Activated CD4-positive, alpha-beta T cell treated with anti-CD3 and anti-CD28 coated beads for 48 hours (primary cell): ENCODE measurements at places on chromosomes 12 and 14.

DNA sequence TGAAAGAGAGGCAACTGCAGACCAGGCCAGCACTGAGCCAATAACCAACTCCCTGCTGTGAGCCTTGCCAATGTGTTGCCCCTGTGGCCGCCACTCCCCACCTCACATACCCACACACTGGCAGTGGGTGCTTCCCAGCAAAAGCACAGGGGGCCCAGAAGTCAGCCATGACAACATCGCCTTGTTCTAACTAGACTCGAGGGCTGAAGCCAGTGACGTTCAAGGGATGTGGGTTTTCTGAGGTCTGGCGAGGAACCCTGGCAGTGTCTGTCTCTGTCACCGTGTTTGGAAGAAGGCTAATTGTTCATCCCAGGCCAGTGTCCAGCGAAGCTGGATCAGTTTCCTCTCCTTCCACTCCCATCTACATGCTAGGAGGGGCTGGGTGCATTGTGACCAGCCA is 311.8 kb upstream of the AMIGO2 start:
- peak; percentile 78 for DNase-seq

GRCh38 chr12:87575906-87576305 is 453.3 kb downstream of the C12orf50 start:
- no peak for DNase-seq

DNA sequence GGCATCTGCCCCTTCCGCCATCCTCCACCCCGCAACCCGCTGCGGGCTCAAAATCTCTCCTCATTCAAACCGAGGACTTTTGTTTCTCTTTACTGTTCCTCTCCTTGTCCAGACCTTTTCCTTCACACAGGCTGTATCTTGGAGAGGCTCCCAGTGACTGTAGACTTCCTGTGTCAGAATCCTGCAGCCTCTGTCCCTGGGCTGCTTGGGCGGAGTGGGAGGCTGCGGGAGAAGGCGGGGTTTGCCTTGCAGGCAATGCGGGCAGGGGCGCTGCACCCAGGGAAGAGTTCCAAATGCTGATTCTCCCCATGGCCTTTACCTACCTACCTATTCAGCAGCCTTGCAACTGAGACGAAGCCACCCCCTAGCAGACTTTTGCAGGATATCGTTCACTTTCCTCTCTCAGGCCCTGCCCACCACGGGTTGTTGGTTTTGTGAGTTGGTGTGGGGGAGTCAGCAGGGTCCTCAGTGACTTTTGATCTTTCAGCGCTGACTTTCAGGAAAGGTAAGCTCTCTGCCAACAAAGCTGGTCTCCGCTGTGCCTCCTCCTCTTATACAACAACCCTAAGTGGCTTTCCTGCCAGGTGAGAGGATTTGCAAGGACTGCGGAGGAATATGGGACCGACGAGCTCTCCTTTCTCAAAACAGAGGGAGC is 79.0 kb upstream of the KCNA1 start:
- no peak for DNase-seq

DNA sequence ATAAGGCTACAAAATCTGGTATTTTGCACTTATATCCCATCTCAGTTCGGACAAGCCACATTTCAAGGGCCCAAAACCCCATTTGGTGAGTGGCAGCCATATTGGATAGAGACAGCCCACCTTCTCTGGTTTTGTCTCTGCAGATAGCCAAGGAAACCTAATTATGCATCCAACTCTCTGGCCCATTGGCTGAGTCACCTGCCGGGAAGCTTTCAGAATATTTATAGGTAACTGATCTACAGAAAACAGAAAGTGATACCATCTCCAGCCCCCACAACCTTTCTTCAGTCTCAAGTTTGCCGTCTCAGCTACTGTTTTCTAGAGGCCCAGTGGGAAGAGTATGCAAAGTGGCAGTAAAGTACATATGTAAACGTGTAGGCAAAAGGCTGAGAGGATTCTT is 33.7 kb upstream of the PPP1CC start:
- peak; percentile 79 for DNase-seq

DNA sequence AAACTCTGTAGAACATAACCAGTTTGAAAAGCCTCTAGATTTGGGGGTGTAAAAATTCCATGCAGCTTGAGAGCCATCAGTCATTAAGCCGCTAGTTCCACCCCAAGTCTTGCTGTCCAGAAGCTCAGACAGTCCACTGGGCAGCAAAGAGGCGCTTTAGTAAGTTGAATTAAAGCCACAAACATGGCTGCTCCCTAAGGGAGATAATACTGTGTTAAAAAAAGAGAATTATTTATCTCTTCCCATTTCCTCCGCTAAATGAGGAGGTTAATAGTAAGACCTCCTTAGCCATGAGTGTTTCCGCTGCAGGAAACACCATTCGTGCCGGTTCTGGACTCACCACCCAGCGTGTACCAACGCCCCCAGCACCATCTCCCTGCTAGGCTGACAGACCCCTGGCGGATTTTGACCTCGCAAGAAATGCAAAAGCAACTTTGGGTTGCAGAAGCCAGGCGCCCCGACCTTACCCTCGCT is 536 bp downstream of the TM7SF3 start:
- no peak for DNase-seq

GRCh38 chr14:23008831-23009230 is 1.1 kb downstream of the C14orf93 start:
- DNase-seq, result no peak

- no peak for DNase-seq
Measured at GRCh38 chr12:58029260-58029659, 87.9 kb downstream of the ATP23 start.

- DNase-seq, result no peak
Measured at GRCh38 chr12:75747572-75748021, 236.2 kb upstream of the KRR1 start.

DNA sequence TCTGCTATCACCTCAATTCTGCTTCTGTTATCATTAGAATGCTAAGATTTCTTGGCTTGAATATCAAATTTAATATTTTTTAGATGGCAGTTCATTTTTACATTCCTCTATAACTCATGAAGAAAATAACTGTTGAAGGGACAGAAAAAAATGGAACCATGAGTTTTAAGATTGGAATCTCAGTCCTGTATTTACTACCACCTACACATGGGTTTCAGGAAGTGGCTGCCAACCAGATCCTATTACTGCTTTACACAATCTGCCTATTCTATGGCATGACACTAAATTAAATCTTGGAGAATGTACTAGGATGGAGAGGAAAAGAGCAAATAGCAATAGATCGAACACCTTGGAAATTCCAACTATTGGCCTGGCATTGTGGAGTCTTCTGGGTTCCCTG is 140.8 kb downstream of the DUSP6 start:
- DNase-seq, result no peak

- no peak for DNase-seq
Measured at GRCh38 chr12:54261815-54262402, 18.0 kb downstream of the CBX5 start.

GRCh38 chr12:25787701-25788100 is 170.8 kb upstream of the RASSF8 start:
- no peak for DNase-seq

- no peak for DNase-seq
Measured at GRCh38 chr14:78666336-78667056, 496.3 kb downstream of the NRXN3 start.

GRCh38 chr12:50041062-50041860 is 16.0 kb upstream of the RACGAP1 start:
- DNase-seq, result no peak

- DNase-seq, result no peak
Measured at GRCh38 chr12:2246358-2246757, 193.6 kb downstream of the CACNA1C start.

DNA sequence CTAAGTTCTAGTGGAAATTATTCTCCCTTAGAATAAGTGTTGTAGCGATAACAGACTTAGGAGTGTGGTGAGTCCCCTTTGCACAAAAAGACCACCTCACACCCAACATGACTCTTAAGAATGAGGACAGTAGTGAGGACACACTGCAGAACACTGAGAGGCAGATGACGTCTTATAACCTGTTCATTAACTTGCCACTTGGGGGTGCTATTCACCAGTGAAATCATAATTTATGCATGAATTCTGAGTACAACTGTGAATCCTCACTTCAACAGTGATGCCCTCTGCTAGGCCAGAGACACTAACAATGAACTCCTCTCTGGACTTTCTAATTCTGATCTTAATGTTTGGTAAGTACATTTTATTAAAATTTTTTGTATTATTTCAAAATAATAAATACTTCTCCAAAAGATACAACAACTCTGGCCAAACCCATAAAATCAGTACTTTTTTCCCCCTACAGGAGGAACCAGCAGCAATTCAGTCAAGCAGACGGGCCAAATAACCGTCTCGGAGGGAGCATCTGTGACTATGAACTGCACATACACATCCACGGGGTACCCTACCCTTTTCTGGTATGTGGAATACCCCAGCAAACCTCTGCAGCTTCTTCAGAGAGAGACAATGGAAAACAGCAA is 274.7 kb downstream of the DAD1 start:
- DNase-seq, result no peak

GRCh38 chr14:93980456-93981201 is 4.3 kb upstream of the ASB2 start:
- DNase-seq, result no peak

DNA sequence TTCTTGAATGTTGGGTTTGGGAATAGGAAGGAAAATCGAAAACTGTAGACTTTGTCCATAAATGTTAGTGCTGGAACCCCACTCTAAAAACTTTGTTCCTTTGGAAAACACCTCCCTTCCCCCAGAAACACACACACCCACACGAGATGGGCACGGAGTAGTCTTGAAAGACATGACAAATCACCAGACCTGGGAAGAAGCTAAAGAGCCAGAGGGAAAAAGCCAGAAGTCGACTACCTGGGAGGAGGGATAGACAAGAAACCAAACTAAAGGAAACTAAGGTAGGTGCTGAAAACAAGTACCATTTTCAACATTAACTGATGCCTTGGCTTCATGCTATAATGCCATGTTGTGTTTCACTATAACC is 925 bp upstream of the NANOG start:
- DNase-seq, result no peak

- DNase-seq, result no peak
Measured at GRCh38 chr12:124125203-124125871, 152.3 kb downstream of the ZNF664 start.

GRCh38 chr14:53620890-53621289 is 335.7 kb downstream of the BMP4 start:
- no peak for DNase-seq

GRCh38 chr14:31660728-31661127 is 99.5 kb downstream of the NUBPL start:
- no peak for DNase-seq

- no peak for DNase-seq
Measured at GRCh38 chr12:53696655-53697331, 20.9 kb upstream of the ATP5MC2 start.

DNA sequence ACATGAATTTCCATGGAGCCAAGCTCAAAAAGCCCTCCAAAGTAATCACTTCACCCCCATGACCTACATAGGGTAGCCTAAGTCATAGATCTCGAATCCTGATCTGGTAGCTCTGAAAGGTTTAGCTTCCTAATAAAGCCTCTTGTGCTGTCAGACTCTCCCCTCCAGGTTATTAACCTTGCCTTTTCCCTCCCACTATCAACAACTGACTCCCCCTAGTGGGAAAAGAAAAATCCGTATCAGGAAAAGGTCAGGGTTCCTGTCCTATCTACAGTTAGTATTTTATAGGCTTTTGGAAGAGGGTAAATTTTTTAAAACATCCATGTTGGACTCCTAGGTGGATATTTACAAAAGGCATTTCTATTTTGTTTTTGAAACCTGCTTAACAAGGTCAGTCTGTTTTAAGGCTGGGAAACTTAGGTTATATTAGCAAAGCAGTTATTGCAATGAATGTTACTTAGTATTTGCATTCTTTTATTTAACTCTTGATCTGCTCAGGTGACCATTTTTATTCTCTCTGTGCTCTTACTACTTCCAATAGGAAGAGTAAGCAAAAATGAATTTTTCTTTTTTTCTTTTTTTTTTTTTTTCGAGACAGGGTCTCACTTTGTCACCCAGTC is 8.0 kb downstream of the YY1 start:
- no peak for DNase-seq

DNA sequence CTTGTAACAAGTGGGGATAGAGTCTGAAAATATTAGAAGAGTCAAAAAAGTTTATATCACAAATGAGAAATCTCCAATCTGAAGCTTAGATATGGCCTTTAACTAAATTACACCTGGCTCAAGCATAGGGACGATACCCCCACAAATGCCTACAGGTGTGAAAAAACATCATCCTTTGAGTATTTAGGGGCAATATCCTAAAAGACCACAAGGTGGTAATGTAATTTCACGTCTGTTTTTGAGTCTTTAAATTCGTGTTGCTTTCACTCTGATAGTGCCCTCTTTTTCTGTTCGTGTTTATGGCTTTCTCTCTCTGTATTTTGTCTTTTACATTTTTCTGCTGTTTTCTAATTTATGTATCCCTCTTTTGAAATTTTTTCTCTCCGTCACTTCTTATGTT is 84.3 kb downstream of the ETNK1 start:
- DNase-seq, result no peak

- no peak for DNase-seq
Measured at GRCh38 chr14:64601571-64601970, 51.8 kb downstream of the PPP1R36 start.

DNA sequence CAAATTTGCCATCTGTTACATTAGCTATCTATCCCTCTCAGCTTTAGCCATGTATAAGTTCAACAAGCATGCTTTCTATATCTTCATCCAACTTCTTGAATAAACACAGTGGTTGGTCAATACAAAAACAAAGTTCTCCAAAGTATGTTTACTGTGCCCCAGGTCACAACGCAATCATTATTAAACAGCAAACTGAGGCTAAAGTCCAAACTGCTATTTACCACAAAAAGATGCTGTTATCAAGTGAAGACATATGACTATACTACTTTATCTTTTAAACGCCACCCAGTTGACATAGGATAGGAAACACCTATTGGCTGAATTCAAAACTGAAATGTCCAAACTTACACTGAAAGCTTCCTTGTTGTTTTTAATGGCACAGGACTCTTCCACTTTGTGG is 11.7 kb downstream of the ZCCHC8 start:
- no peak for DNase-seq

- DNase-seq, result no peak
Measured at GRCh38 chr14:44669496-44669895, 162.4 kb upstream of the FSCB start.

DNA sequence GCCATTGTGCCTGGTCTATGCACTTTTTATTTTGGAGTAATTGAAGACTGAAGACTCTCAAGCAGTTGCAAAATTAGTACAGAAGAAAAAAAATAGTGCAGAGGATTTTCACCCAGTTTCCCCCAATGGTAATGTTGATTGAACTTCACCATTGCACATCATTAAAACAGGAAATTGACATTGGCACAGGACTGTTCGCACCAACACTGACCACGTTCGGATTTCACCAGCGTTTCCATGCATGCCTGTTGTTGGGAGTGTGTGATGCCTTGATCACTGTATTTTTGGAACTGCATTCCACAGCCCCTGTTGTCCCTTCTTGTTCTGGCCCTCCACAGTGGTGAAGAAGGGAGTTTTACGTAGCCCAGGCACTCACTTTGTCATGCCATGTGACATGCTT is 67.1 kb downstream of the FOXN4 start:
- DNase-seq, result no peak

- DNase-seq, result no peak
Measured at GRCh38 chr12:59823567-59823966, 227.7 kb downstream of the SLC16A7 start.

DNA sequence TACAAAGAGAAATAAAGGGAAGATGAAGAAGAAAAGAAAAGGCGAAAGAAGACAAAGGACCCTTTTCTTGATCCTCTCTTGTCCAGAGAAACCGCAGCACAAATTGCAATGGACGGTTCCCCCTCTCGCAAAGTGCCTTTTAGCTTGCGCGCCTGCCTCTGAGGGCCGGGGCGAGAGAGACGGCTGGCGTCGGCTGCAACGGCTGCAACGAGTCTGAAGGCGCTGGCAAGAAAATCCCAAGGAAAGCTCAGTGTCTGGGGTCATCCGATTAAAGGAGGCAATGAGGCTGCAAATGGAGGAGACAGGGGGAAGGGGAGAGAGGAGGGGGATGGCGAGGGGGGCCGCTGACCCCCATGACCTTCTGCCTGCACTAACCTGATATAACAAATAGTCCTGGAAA is 671.5 kb downstream of the MED13L start:
- DNase-seq, result no peak
